CD4-positive, alpha-beta T cell treated with Interleukin-1 beta for 1 hour (primary cell): ENCODE measurements at places on chromosomes 4 and X.

- DNase-seq = no peak
Measured at GRCh38 chr4:157509341-157509740, 288.8 kb downstream of the GRIA2 start.

GRCh38 chr4:35818520-35818919 lies 425.8 kb downstream of the ARAP2 start:
- no peak for DNase-seq

- DNase-seq = peak; percentile 73
Measured at GRCh38 chr4:970046-970745, 3.2 kb downstream of the DGKQ start.

GRCh38 chr4:182254026-182254780 lies 11.0 kb downstream of the TENM3 start:
- DNase-seq = no peak

GRCh38 chr4:173211838-173212237 lies 43.2 kb downstream of the GALNT7 start:
- no peak for DNase-seq

GRCh38 chrX:69614886-69615285 lies 1.0 kb upstream of the EDA start:
- DNase-seq = no peak

GRCh38 chr4:1651609-1652008 lies 32.5 kb downstream of the FAM53A start:
- DNase-seq = no peak

DNA sequence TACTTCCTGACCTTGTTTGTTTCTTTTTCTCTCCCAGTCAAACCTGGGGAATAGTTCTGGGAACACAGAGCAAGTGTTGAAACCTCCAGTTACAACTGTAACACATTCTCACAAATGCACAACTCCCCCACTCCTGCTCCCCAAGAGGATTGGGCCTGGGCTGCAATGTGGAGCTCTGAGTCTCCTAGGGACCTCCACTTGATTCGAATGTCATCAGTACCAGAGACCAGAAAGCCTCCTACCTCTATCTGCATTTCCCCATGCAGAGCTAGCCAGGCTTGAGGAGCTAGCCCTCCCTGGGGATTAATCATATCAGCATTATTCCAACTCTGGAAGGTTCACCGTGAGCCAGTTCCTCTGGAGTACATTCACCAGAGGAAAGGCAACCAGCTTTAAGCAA lies 41.7 kb upstream of the CITED1 start:
- no peak for DNase-seq

DNA sequence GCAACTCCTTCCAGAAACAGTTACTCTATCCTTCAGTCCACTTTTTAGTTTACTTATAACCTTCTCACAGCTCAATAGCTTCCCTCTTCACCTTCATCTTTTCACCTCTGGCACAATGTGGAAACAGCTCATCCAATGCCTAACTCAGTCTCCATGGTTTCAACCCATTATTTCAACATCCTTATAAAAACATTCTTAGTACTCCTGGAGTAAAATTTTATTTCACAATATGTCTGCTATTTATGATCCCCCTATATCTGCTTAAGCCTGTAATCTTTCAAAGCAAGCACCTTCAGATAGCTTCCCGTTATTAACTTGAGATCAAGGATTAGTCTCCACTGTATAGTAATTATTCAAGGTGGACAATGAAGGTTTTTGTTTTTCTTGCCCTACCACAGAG lies 156.3 kb downstream of the GASK1B start:
- DNase-seq = no peak

- DNase-seq = no peak
Measured at GRCh38 chr4:175536852-175537453, 275.1 kb downstream of the GPM6A start.

- no peak for DNase-seq
Measured at GRCh38 chr4:42398871-42399331, 1.6 kb downstream of the SHISA3 start.

DNA sequence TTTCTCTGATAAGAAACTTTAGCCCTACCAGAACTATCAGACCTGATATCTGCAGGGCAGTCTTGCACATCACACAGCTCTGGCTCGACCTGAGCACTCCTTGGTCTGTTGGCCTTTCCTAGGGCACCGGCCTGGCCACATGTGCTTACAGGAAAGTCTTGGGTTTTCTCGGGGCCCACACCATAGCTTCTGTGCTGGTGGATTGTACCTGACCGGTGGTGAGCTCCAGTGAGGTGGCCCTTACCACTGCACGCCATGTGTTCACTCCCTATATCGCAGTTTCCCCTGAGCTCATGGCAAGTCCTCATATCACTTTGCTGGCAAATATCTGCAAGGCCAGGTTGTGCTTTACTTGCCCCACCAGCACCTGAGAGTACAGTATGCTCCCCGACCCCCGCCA lies 2637.4 kb downstream of the ARAP2 start:
- DNase-seq = no peak

GRCh38 chr4:143986180-143986579 lies 33.0 kb downstream of the GYPB start:
- no peak for DNase-seq

DNA sequence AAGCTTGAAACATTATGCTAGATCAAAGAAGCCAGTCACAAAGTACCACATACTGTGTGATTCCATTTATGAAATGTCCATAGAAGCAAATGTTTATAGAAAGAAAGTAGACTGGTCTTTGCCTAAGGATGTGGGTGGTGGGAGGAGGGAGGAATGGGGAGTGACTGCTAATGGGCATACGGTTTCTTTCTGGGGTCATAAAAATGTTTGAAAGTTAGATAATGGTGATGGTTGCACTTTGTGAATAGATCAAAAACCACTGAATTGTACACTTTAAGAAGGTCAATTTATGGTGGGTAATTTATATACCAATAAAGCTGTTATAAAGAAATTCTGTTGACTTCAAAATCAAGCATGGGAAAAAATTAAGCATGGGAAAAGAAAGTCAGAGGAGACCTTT lies 56.6 kb downstream of the FAM13A start:
- DNase-seq = no peak

GRCh38 chrX:150929058-150929457 lies 30.6 kb upstream of the CD99L2 start:
- DNase-seq = no peak

GRCh38 chrX:35819241-35819640 lies 21.1 kb downstream of the MAGEB16 start:
- no peak for DNase-seq

DNA sequence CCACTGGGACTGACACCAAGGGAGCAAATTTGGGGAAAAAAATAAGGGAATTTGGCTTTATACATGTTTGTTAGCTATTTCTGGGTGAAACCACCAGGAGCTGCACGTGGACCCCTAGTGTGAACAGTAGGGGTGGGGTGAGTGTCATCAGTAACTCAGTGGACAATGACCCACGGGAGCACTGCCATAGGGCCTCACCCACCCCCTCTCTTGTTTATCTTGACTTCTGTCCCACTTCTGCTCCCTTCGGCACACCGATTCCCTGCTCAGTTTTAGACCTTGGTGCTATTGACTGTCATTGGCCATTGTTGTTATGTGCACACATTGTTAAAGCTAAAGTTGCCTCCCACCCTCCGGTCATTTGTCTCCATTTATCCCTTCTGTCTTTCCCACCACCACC lies 9.0 kb downstream of the ACOX3 start:
- no peak for DNase-seq

GRCh38 chrX:133054761-133055405 lies 42.0 kb downstream of the USP26 start:
- DNase-seq = no peak

DNA sequence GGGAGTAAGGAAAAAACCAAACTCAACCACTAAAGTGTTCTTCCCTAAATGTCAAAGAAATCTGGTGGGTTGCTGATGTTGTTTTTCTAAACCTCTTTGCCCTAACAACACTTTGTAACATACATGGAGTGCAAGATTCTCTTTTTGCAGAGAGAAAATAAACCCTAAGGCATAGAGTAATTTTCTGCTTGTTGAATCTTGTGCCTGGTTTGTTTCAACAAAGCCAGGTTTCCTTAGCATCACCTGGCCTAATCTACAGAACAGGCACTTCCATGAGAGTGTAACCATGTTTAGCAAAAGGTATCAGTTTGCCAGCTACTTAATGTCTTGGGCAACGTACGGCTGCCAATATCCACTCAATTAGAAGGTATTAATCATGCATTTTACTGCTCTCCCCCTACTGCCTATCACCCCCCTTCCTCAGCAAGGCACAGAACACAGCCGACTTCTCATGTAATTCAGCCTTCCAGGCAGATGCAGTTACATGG lies 219.2 kb downstream of the MAML3 start:
- DNase-seq = no peak

DNA sequence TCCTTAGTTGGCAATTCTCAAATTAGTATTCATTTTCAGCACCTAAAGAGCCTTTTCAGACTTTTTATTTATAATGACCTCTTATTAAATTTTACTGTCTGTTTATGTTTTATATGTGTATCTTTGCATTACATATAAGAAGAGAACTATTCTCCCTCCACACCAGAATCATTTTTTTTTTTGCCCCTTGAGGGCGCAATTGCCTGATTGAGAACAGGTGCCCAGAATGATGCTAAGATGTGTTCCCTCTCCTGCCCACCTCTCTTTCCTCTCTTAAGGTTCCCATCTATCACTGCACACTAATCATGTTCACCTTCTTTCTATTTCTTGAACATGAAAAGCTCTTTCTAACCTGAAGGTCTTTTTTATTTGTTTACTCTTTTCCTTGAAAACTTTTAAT lies 44.2 kb upstream of the ADAM29 start:
- no peak for DNase-seq

DNA sequence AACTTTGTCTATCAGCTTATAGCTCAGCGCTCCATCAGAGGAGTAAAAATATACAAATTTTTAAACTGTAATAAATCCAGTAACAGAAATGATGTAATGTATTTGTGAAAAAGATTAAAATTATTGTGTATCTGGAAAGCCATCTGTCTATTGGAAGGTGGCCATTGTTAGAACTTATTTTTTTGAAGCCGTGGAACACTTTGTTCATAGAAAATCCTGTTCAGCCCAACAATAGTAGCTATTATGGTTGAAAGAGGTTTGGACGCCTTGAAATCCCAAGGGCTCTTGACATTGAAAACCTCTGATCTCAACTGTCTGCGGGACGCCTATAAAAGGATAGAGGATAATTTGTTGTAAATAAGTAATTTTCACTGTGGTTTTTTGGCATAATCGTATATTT lies 98.3 kb downstream of the RAPGEF2 start:
- no peak for DNase-seq

GRCh38 chrX:24694825-24695224 lies 1.1 kb downstream of the POLA1 start:
- no peak for DNase-seq

GRCh38 chrX:23365541-23365940 lies 30.9 kb downstream of the PTCHD1 start:
- no peak for DNase-seq

GRCh38 chr4:40986375-40986774 lies 228.0 kb downstream of the APBB2 start:
- no peak for DNase-seq

GRCh38 chr4:3655963-3656362 lies 110.2 kb upstream of the ADRA2C start:
- DNase-seq = no peak

DNA sequence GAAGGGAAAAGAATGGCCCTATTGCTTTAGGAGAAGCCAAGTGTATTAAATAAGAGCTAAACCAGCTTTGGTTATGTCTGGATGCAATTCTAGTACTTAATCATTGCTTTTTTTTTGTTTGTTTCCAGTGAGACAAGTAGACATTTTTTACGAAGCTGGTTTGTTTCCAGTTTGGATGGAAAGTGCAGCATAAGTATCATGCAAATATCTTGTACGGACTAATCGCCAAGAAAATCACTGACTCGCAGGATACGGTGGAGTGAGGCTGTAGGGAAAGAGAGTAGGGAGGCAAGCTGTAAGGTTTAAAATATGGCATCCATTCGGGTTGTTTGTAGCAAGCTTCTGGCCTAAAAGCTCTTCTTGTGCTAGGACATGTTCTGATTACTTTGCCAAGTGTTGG lies 64.8 kb downstream of the HPGD start:
- no peak for DNase-seq

GRCh38 chr4:188606635-188607034 lies 467.4 kb downstream of the TRIML1 start:
- DNase-seq = no peak

- no peak for DNase-seq
Measured at GRCh38 chrX:42442745-42443144, 335.2 kb downstream of the PPP1R2C start.

- no peak for DNase-seq
Measured at GRCh38 chr4:111631215-111631999, 513.8 kb upstream of the FAM241A start.

- DNase-seq = no peak
Measured at GRCh38 chr4:184988611-184989010, 29.7 kb upstream of the HELT start.

- no peak for DNase-seq
Measured at GRCh38 chr4:72006586-72006985, 25.2 kb upstream of the NPFFR2 start.

- no peak for DNase-seq
Measured at GRCh38 chrX:29746326-29746725, 469.0 kb upstream of the MAGEB2 start.

GRCh38 chr4:159787901-159788300 lies 685.0 kb downstream of the RAPGEF2 start:
- no peak for DNase-seq

DNA sequence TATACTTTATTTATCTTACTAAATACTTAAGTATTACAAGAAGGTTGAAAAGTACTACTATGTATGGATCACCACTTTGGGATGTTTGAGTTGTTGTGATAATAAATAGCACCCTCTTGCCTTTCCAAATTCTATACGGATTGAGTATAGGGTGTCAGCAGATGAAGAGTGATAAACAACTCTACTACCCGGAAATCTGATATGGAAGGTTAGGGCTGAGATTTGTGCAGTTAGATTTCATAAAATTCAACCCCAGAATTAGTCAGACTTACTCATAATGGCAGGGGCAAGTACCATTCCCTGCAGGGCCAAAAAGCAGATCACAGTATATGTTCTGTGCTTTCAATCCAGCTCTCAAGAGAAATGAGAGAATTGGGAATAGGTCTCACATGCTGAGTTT lies 1008.9 kb upstream of the PCDH7 start:
- no peak for DNase-seq

GRCh38 chr4:189494407-189494806 lies 446.3 kb upstream of the FRG1 start:
- no peak for DNase-seq

GRCh38 chrX:154855256-154855655 lies 20.8 kb upstream of the SMIM9 start:
- DNase-seq = no peak

DNA sequence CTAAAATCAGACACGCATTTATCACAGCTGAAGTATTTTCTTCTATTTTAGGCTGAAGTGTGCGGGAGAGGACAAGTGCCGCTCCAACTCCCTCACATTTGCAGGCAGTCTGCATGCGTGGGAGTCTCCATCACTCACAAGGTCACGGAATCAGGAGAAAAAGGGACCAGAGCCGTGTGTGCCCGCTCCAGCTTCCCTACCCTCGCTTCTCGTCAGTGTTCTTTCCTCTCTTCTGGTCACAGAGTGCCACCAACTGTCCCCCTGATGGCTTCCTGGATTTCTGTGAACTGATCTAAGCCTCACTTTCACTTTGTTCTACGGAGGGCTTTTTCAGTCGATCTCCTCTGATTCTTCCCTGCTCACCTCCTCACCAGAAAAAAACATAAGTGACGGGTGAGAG lies 407.4 kb upstream of the AADAT start:
- no peak for DNase-seq
